ENCODE measurements at places on chromosomes 16 and 17.

- no peak overlapping the region for H3K4me3 ChIP-seq
- H3K36me3 ChIP-seq, result no peaks in the 10 kb centered on the region
- H3K4me1 ChIP-seq, result no peaks in the 10 kb centered on the region
- H3K27me3 ChIP-seq, result no peaks in the 10 kb centered on the region
- peak overlapping the region; percentile 78 for H3K27ac ChIP-seq
Observed at GRCh38 chr17:57099165-57099564, 14.1 kb downstream of the AKAP1 start.

DNA sequence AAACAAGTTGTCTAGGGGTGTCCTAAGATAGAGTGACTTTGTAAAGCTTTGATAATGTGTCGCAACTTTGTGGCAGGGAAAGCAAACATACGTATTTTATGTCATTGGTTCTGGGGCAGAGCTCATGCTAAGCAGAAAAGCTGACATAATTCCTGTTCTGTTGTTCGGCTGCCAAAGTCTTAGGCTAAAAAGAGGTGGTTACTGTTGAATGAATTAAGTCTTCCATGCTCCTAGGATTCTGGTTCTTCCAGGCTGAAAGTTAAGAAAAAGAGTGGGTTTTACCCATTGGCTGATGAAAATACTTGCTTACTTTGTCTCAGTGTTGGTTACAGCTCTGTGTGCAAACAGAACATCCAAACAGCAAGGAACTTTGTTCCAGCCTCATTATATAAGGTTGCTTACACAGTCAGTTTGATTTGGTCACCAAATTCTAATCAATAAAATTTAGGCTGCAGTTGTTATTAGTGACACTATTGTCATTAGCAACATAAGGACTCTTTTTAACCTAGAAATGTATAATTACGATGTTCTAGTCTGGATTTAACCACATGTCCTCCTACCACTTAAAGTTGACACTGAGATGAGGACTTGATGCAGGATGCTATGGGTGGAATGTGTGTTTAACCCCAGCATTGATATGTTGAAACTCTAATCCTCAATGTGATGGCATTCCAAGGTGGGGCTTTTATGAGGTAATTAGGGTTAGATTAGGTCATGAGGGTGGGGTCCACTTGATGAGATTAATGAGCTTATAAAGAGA is 114.0 kb upstream of the GOT2 start:
- H3K4me1 ChIP-seq, result no peaks in the 10 kb centered on the region
- no peak for DNase-seq
- no peak overlapping the region for H3K4me3 ChIP-seq
- no peaks in the 10 kb centered on the region for H3K36me3 ChIP-seq

- H3K27ac ChIP-seq, result peak overlapping the region; percentile 35
- DNase-seq, result no peak
- no peaks in the 10 kb centered on the region for H3K4me1 ChIP-seq
- H3K36me3 ChIP-seq, result no peaks in the 10 kb centered on the region
- no peaks in the 10 kb centered on the region for H3K27me3 ChIP-seq
Observed at GRCh38 chr16:74775255-74775654, 635 bp upstream of the FA2H start.

- H3K27me3 ChIP-seq, result no peaks in the 10 kb centered on the region
- H3K4me1 ChIP-seq, result no peaks in the 10 kb centered on the region
- DNase-seq, result no peak
Observed at GRCh38 chr17:47076171-47076570, 97.1 kb upstream of the RPRML start.

- no peak overlapping the region for H3K4me3 ChIP-seq
- peak overlapping the region; percentile 57 for H3K27ac ChIP-seq
- DNase-seq, result no peak
- H3K4me1 ChIP-seq, result peaks cover 4% of the 10 kb centered on the region
Observed at GRCh38 chr17:78039581-78039980, 81.1 kb downstream of the TNRC6C start.

- peak overlapping the region; percentile 77 for H3K27ac ChIP-seq
- no peak for DNase-seq
- no peaks in the 10 kb centered on the region for H3K27me3 ChIP-seq
- no peaks in the 10 kb centered on the region for H3K36me3 ChIP-seq
Observed at GRCh38 chr17:45284176-45285140, 22.6 kb upstream of the SPATA32 start.

DNA sequence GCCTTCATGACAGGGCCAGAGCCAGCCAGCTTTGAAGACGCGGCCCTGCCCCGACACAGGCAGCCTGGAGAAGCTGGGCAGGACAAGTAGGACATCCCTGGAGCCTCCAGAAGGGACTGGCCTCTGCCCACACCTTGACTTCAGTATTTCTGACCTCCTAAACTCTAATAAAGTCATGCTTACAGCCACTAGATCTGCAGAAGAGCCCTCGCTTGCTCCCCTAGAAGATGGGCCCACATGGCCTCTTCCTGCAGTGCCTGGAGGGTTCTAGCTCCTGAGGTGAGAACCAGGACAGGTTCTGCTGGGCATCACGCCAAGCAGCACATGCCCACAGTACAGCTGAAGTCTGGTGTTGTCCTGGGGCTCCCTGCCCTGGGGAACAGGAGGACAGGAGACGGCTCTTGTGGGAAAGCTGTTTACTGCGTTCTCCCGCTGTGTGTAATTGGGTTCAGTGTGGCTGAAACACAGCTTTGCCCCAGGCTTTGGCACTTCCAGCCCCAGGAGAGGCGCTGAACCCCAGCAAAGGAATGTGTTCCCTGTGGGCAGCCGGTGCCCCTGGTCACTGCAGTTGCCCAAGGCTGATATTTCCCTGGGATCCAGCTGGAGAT is 2.6 kb downstream of the APRT start:
- H3K4me1 ChIP-seq, result peaks cover 18% of the 10 kb centered on the region
- no peaks in the 10 kb centered on the region for H3K36me3 ChIP-seq
- H3K4me3 ChIP-seq, result no peak overlapping the region
- DNase-seq, result no peak

DNA sequence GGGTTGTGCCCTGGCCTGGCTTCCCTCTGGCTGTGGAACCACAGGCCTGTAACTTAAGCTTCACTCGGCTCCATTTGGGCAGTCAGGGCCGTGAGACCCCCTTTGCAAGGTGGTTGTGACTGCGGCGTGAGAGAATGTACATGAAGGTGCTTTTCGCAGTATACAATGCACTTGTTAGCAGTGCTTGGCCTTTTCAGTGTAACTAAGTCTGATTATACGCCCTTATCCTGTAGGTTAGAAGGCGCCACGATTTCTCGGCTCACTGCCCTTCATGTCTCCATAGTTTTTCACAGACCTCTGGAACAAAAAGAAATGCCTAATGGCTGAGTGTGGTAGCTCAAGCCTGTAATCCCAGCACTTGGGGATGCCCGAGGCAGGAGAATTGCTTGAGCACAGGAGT is 13.3 kb downstream of the SAP30BP start:
- H3K4me3 ChIP-seq, result no peak overlapping the region
- no peak for DNase-seq
- H3K27ac ChIP-seq, result peak overlapping the region; percentile 84
- H3K27me3 ChIP-seq, result no peaks in the 10 kb centered on the region

- no peak overlapping the region for H3K4me3 ChIP-seq
- no peaks in the 10 kb centered on the region for H3K4me1 ChIP-seq
- no peaks in the 10 kb centered on the region for H3K27me3 ChIP-seq
- H3K36me3 ChIP-seq, result no peaks in the 10 kb centered on the region
Observed at GRCh38 chr17:10429421-10430045, 7.8 kb upstream of the MYH8 start.

- no peak overlapping the region for H3K27ac ChIP-seq
- no peak for DNase-seq
- H3K36me3 ChIP-seq, result no peaks in the 10 kb centered on the region
- no peaks in the 10 kb centered on the region for H3K27me3 ChIP-seq
- H3K4me3 ChIP-seq, result no peak overlapping the region
Observed at GRCh38 chr16:81210807-81211206, 27.7 kb upstream of the BCO1 start.

DNA sequence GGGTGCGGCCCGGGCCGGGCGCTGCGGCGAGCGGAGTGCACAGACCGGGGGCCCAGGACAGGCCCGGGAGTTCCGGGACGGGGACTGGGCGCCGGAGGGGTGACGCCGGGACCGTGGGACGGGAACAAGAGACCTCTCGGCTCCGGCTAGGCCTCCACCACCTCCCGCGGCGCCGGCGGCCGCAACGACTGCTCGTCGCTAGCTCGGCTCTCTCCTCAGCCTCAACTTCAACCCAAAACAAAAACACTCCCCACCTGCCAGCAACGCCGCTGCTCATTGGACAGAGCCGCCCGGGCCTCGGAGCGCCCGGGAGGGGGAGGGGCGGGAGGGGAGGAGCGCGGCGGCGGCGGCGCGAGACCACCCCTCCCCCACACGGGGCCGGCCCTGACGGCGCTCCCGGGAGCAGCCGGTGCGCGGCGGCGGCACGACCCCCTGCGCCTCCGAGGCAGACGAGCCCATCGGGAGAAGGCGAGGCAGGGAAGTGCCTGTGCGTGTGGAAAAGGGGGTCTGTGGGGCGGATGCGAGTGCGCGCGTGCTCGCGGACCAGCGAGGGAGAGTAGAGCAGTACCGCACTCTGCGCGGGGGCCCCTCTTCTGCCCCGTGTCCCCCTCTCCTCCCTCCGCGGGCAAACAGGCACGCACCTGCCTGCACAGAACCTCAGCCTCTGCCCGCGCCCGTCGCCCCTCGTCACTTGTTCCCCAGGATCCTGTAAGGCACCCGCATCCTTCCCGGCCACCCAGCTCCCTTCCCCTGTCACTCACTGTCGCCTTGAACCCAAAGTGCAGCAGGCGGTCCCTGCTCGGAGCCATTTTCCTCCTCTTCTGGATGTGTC is at the start of gene FBXL20:
Gene FBXL20, minus strand, starts transcription at position 215 of the 832 bp plus-strand sequence. CDS start 224 bp downstream, outside the sequence.
- H3K36me3 ChIP-seq, result no peaks in the 10 kb centered on the region
- H3K27ac ChIP-seq, result peak within 1 kb of the TSS; percentile 90
- H3K27me3 ChIP-seq, result no peaks in the 10 kb centered on the region
- DNase-seq, result peak; percentile 93
- H3K4me3 ChIP-seq, result peak within 1 kb of the TSS; percentile 98

GRCh38 chr17:74130276-74130675 is 73.2 kb upstream of the RPL38 start:
- no peak overlapping the region for H3K27ac ChIP-seq
- H3K36me3 ChIP-seq, result no peaks in the 10 kb centered on the region
- no peak for DNase-seq
- H3K27me3 ChIP-seq, result peaks cover 32% of the 10 kb centered on the region

DNA sequence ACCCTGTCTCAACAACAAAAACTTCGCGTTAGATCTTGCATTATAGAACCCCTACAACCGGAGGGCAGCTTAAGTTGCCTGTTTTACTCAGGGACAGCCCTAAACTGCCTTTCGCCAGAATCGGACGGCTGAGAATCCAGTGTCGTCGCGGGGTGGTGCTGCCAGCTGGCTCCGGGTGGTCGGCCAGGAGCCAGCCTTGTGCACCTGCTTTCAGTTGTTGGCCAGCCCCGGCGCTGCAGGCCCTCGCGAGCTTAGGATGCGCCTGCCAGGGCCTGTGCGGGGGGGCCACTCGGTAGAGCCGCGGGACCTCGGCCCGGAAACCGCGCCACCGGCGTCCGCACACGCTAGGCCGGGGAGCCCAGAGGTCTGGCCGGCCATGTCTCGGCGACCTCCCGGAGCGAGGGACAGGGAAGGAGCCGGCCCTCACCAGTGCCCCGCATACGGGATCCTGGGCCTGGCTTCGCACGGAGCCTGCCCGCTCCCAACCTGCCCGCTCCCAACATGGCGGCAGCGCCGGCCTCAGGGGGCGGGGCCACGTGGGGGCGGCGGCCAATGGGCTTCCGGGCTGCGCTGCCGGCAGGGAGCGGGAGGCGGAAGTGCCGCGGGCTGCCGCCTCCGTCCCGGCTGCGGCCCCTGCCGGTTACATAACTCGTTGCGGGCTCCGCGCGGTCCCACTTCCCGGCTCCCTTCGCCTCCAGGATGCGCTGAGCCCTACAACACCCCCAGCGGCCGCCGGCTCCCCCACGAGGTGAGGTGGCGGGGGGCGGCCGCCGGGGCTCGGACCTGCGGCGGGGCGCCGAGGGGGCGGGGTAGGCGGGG is 14.2 kb downstream of the NAA60 start:
- no peaks in the 10 kb centered on the region for H3K36me3 ChIP-seq
- peak; percentile 83 for DNase-seq
- H3K27me3 ChIP-seq, result no peaks in the 10 kb centered on the region
- peak overlapping the region; percentile 86 for H3K4me3 ChIP-seq
- peaks cover 3% of the 10 kb centered on the region for H3K4me1 ChIP-seq

DNA sequence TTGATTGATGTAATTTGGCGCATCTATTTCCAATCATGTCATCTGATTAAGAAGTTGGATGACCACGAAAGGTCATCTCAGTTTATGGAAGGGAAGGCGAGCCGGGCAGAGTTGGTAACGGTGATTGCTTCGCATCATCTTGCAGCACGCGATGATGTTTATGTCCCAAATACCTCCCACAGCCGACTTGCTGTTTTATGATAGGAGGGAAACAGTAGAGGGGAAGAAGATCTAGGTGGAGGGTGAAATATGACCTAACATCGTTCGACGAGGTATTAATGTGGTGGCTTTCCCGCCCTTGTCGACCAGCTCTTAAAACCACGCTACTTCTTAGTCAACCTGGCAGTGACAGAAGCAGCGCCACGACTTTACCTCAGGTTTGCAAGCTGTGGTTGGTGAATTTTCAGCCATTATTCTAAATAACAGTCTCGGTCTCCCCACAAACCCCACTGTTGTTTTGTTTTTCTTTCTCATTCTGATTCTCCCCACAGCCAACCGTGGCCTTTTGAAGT is 805 bp upstream of the TANC2 start:
- H3K4me3 ChIP-seq, result peak overlapping the region; percentile 98
- DNase-seq, result no peak
- H3K27me3 ChIP-seq, result no peaks in the 10 kb centered on the region
- H3K27ac ChIP-seq, result peak overlapping the region; percentile 95
